Activated B cell treated with CpG ODN at 0.5 μM for 24 hours (primary cell): ENCODE measurements at places on chromosomes 2 and 18. TPM values are rescaled to one million over a fixed set of nuclear protein-coding genes. Genes with fewer than 3 reads are reported as not detected.

ALLC gene
- not detected in 2 replicates for total RNA-seq

DNA sequence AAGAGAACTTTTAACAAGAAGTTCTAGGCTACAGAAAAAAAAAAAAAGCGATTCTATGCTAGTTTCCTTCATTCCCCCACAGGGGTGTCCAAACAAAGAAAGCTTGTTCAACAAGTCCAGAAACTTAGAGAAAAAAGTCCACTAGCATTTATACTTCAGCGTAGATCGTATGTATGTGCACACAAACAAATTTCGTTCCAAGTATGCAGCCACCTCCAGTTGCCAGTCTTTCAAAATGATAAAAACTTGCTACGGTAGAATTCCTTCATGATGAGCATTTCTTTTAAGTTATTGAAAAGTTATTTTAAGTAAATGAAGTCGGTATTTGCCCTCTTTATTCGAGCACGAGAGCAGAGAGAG is 3.7 kb upstream of the OTX1 start:
- no peak for DNase-seq

GRCh38 chr2:120622159-120622869 is 113.4 kb upstream of the GLI2 start:
- no peak for DNase-seq

DNA sequence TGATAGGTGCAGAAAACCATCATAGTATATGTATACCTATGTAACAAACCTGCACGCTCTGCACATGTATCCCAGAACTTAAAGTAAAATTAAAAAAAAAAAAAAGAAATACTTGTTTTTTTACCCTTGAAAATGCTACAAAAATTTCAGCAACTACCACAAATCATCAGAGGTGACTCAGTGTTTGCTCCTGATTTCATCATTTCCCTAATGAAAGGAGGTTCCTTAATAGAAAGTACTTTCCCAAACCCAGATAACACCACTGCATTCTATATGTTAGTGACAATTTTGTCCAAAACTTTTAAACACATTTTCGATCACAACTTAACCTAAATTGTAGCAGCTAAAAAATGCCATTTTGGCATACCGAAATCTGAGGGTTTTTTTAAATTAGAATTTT is 163.3 kb downstream of the SLC39A10 start:
- DNase-seq: no peak

GYPC gene
- 48.1 and 50.1 TPM in 2 replicates for total RNA-seq

GRCh38 chr2:129673234-129673633 is 306.2 kb upstream of the RAB6C start:
- DNase-seq: no peak

DNA sequence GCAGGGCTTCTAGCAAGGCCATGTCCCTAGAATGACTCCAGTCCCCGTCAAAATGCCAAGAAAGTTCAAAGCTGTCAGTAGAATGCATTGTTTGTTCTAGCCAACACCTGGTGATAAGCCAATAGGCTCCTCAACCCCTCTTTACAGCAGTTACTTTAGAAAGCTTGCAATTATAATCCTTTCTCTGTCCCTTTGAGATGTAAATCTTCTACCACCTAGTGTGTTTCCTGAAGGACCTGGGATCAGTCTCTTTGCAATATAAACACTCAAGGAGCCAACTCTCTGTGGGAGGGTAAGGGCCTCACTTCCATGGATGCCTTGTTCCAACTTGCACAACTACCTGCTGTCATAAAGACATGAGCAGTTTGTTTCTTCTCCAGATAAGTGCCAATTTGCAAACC is 301.8 kb downstream of the NBAS start:
- no peak for DNase-seq

DNA sequence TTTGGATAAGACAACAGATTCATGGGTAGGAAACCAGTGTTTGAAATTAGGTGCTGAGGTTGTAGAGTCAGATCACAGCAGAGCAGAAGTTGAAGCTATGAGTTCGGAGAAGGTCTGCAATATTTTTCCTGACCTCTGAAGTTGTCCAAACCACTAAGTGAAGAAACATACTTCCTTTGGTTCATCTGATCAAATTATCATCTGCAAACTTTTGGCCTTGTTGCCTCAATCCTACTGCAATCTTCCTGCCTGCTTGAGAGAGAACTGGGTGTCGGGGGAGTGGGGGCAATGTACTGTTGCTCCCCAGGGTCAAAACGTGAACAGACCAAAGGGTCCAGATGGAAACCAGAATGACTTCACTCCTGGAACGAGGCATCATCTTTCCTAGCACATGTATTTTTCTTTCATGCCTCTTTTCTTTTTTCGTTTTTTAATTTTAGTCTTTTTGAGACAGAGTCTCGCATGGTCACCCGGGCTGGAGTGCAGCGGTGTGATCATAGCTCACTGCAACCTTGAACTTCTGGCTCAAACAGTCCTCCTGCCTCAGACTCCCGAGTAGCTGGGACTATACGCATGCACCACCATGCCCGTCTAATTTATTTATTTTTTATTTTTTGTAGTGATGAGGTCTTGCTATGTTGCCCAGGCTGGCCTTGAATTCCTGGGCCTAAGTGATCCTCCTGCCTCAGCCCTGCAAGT is 42.7 kb downstream of the RAB31 start:
- DNase-seq: no peak

- DNase-seq: no peak
Observed at GRCh38 chr2:234873828-234874173, 78.0 kb upstream of the SH3BP4 start.

TSPYL6 gene
- not detected in 2 replicates for total RNA-seq

DNA sequence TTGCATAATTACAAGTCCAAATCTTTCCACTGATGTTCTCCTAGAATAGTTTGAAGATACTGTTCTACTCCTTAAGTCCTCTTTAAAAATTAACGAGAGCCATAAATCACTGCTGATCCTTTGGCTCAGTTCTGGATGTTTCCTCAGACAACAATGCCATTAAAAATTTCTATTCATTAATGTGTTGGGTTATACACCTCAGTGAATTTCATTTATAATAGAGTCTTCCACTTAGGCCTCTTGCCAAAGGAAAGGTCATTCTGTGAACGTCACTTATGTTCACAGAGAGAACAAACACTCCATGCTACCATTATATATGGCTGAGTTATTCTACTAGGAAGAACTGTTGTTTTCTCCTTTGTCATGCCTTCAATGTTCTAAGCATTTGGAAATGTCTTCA is 1472.3 kb upstream of the CELF4 start:
- DNase-seq: no peak

UPP2 gene
- total RNA-seq: not detected in 2 replicates

INHBB gene
- not detected in 2 replicates for total RNA-seq

DNA sequence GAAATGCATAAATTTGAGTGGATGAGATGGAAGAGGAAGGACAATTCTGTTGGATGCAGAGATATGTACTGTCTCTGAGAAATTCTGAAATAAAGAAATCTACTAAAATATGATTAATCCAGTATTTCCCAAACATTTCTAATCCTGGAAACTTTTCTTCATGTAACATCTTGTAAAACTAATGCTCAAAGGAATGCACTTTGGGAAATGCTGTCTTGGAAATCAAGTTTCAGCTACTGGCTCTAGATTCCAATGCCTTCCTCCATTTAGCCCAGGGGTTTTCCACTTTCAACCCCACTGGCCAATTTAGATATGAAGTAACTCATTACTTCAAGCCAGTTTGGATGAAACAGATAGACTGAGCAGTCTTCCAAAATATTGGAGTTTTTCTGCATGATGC is 355.1 kb downstream of the TXNL1 start:
- DNase-seq: no peak
